Activated naive CD4-positive, alpha-beta T cell treated with anti-CD3 and anti-CD28 coated beads for 36 hours (primary cell): ENCODE measurements at places on chromosomes 16 and 17.

DNA sequence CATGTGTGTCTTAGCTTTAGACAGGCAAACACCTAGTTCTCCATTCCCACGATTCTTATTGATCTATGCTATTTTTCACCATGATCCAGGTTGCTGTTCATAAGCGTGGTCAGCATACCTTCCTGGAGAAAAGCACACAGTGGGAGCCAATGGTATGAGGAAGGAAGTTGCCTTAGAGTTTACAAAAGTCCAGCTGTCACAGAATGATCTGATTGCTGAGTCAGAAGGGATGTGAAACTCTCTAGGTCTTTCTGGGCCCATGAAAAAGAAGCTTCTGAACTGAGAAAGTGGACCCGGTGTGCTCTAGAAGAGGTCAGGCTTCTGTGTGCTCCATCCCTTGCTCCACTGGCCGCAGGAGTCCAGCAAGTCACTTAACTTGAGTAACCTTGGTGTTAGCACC is 71.0 kb upstream of the CCL1 start:
- DNase-seq: no peak

DNA sequence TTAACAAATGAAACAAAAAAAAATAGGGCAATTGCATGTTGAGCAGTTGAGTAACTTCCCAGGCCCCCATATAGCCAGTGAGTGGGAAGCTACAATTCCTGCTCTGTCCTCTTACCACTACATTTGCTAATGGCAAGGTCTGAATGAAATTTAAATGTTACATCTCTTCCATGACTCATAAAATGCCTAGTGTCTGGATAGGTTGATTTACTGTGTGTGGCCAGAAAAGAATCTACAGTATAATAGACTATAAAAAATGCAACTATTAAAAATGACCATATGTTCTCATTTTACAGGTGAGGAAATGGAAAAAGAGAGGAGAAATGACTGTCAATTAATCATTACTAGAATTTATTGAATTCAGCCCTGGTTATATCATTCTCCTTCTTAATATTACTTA is 1199.3 kb downstream of the CDH11 start:
- no peak for DNase-seq

GRCh38 chr16:26569793-26570192 is 496.9 kb upstream of the C16orf82 start:
- DNase-seq: peak; percentile 26

DNA sequence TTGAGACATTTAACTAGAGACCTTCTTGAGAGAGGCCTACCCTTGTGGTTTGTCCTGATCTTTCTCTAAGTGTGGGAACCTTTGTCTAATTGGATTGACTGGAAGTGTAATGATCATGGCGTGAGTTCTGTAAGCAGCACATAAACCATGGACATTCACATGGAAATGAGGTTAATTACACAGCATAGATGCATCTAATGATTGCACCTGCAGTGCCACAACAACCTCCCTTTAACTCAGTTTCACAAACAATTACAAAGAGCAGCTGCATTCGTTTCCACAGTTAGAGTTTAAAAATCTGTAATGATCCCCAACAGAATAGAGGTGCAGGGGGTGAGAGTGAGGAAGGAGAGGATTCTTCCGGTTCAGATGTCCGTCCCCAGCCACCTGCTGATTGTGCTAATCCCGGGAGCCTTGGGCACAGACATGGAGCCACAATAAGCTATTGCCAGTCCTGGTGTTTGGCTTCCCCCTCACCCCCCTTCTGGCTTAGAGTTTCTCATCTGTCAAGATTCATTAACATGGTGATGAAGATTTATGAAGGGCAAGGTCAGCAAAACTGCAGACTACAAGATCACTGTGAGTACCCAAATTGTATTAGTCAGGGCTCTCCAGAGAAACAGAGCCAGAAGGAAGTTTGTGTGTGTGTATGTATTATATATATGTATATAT is 659.2 kb upstream of the SOX9 start:
- DNase-seq: no peak

- no peak for DNase-seq
These were observed 5.5 kb downstream of the TAC4 start for GRCh38 chr17:49842371-49842770.

DNA sequence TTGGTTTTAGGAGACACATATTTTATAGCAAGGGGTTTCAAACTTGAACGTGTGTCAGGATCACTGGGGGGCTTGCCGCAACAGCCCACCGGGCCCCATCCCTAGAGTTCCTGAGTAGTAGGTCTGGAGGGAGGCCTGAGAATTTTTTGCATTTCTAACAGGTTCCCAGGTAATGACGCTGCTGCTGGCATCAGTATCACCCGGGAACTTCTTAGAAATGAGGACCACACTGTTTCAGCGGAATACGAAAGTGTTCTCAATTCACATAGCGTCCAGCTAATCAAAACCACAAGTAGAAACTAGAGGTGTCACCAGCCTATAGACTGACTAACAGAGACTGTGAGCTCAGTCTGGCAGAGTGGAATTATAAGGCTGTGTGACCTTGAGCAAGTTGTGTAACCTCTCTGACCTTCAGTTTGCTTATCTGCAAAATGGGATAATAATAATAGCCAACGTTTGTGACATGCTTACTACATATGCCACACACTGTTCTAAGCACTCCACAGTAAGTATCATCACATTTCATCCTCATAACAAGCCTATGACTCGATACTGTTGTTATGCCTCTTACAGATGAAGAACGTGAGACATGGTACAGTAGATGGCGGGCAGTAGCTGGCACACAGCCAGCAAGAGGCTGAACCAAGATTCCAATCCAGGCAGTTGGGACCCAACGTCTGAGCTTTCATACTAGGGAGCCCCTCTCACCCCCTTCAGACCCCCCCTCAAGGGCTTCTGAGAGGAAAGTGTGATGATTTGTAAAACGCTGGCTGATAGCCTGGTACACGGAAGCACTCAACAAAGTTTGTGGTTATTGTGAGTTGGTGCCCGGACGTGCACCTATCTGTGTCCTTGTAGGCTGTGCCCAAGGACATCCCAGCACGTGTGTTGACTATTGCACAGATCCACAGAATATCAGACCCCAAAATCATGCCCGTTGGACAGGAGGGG is 4.6 kb upstream of the ICAM2 start:
- DNase-seq: peak; percentile 52

DNA sequence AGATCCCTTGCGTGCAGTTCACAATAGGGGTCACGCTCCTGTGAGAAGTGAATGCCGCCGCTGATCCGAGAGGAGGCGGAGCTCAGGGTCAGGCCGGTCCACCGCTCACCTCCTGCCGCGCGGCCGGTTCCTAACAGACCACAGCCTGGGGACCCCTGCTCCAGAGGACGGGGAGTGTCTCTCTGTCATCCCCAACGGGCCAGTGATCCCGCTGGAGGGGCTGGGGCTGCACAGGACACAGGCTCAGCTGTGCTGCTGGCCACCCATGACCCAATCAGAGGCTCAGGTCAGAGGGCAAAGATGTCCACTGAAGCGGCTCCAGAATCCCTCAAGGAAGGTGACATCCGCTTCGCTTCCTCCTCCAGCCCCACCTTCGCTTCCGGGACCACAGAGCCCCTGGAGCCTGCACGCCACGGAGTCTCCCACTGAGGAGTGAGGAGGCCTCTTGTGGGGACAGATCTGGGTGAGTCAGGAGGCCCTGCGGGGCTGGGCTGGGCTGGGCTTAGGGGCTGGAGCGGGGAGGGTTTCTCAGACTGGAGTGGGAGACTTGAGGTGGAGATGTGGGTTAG is 115.4 kb downstream of the METRNL start:
- DNase-seq: peak; percentile 3

DNA sequence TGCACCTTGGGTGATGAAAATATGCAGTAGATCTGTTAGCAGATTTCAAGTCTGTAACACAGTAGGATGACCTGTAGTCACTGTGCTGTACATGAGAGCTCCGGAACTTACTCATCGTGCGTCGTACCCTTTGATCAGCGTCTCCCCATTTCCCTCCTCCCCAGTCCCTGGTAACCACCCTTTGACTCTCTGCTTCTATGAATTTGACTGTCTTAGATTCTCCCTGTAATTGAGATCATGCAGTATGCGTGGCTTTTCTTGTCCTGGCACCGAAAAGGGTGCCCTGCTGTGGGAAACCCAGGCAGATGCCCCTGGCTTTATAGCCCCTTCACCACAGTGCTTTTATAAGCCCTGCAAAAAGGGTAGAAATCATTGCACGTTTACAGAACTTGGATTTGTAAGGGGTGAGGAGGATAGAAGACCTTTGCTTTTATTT is 20.5 kb downstream of the CLEC16A start:
- DNase-seq: peak; percentile 80
